ENCODE measurements at places on chromosomes 3 and 15. TPM values are rescaled to one million over a fixed set of nuclear protein-coding genes. Genes with fewer than 3 reads are reported as not detected.

- no peak for DNase-seq
These were observed 769.8 kb downstream of the EPHA3 start for GRCh38 chr3:89877230-89877629.

DNA sequence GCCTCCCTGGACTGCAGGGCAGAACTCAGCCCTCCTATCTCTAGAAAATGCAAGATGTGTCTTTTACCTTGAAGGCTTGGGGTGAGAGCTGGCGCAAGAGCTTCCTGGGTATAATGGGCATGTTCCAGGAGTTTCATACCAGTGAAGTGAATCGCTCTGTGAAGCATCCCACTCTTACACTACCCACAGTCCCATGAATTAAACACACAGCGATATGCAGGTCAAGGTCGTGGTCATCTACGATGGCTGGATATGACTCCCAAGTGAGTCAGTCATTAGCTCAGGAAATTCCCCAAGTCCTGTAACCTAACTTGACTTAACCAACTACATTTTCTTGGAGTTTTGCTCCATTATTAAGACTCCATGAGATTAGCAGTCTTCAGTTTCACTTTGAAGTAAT, 439.7 kb downstream of the NTRK3 start:
- peak; percentile 78 for DNase-seq

- no peak for DNase-seq
These were observed 27.0 kb downstream of the GRK7 start for GRCh38 chr3:141790171-141790570.

Gene UROC1
- not detected for total RNA-seq

Gene IQCF5
- total RNA-seq: not detected

Gene AADACL2
- total RNA-seq: not detected

Gene PLA2G4E
- total RNA-seq: under 0.01 TPM
